Fibroblast of skin of back (primary cell): ENCODE measurements at places on chromosomes 2 and 18.
A peak's percentile ranks its signal among the peaks of the same experiment; 100 is the strongest.

GRCh38 chr18:41875094-41875780 lies 79.8 kb upstream of the PIK3C3 start:
- DNase-seq: peak; percentile 81

DNA sequence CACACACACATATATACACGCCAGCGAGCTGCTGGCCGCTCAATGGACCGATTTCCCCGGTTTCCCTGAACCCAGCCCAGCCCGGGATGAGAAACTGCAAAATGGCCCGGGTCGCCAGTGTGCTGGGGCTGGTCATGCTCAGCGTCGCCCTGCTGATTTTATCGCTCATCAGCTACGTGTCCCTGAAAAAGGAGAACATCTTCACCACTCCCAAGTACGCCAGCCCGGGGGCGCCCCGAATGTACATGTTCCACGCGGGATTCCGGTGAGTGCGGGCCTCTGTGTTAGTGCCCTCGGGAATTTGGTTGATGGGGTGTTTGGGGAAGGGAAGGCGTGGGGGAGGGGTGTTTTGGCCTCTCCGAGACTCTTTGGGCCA lies 392 bp downstream of the ST8SIA3 start:
- no peak for DNase-seq

DNA sequence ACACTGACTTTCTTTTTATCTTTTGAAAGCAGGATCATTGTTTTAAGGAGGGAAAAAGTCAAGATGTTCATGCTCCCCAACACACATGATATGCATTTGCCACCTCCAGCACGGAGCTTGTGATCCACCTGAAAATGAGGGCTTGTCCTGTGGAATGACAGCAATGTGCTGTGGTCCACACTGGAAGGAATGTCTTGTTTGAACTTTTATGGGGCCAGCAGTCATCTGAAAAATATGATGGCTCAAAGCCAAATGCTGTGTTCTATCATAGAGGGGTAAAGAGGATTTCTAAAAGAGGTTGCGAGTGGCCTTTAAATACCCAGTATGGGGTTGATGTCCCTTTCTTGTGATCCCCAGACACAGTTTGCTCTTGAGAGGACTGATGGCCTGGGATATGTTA lies 226.5 kb upstream of the SPRED2 start:
- DNase-seq: peak; percentile 71

- no peak for DNase-seq
Measured at GRCh38 chr2:128474962-128475361, 156.3 kb upstream of the HS6ST1 start.

DNA sequence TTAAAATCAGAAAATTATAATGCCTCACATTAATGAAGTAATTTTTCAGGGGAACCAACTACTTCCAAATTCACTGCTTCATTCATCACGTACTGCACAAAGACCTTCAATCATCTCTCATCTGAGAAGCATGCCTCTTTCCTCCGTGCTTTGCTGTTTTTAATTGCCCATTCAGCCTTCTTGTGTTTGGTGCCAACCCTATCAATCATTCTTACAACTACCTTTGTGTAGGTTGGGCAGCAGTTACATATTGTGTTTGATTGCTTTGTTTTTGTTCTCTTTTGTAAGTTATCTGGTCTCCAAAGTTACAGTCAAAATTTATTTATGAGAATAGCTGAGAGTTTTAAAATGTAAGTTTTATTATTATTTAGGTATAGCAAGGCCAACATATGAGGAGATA lies 549.0 kb upstream of the SLC8A1 start:
- DNase-seq: no peak
